H9 (cell line): ENCODE measurements at places on chromosomes 4 and X.

DNA sequence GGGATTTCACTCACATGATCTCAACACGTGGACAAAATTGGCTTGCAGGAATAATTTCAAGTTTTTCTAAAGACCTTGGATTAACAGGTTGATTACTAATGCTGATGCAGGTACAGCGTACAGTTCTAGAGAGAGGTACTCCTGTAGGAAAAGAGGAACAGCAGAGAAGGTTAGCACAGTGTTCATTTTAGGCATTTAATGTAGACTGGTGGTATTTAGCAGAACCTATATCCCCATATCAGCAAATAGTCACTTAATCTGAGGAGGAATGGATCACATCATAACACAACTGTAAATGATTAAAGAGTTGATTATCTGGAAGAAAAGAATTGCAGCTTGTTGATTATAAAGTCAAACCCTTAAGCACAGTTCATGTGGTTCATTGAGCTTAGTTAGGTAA lies 620 bp downstream of the CXCL10 start:
- no peak overlapping the region for H3K4me3 ChIP-seq
- no peaks in the 10 kb centered on the region for H3K36me3 ChIP-seq
- H3K27ac ChIP-seq: no peak overlapping the region
- H3K4me1 ChIP-seq: no peaks in the 10 kb centered on the region

- DNase-seq: no peak
- H3K4me1 ChIP-seq: peaks cover 3% of the 10 kb centered on the region; the same call in 1 of the 2 replicates
- H3K4me3 ChIP-seq: no peak overlapping the region
- H3K27ac ChIP-seq: no peak overlapping the region
Measured at GRCh38 chr4:13794819-13795565, 167.5 kb upstream of the BOD1L1 start.

GRCh38 chrX:57951666-57952319 lies 41.5 kb upstream of the ZXDA start:
- no peak overlapping the region for H3K27ac ChIP-seq
- no peaks in the 10 kb centered on the region for H3K4me1 ChIP-seq
- DNase-seq: no peak
- H3K27me3 ChIP-seq: no peaks in the 10 kb centered on the region

GRCh38 chr4:165378745-165379677 lies at the start of gene CPE:
TSS of gene CPE (plus strand) at chr4:165379008. CDS start at chr4:165379222, 214 bp downstream.
- H3K27me3 ChIP-seq: peaks cover 4% of the 10 kb centered on the region; the same call in 1 of the 2 replicates
- peak; percentile 68 for DNase-seq
- peak within 1 kb of the TSS; percentile 82 for H3K4me3 ChIP-seq
- H3K4me1 ChIP-seq: no peaks in the 10 kb centered on the region; the same call in 1 of the 2 replicates

GRCh38 chr4:165972747-165973146 lies 99.7 kb downstream of the TLL1 start:
- DNase-seq: no peak
- no peak overlapping the region for H3K4me3 ChIP-seq
- H3K27me3 ChIP-seq: no peaks in the 10 kb centered on the region
- no peaks in the 10 kb centered on the region for H3K4me1 ChIP-seq
- no peaks in the 10 kb centered on the region; the same call in 2 of the 3 replicates for H3K36me3 ChIP-seq

DNA sequence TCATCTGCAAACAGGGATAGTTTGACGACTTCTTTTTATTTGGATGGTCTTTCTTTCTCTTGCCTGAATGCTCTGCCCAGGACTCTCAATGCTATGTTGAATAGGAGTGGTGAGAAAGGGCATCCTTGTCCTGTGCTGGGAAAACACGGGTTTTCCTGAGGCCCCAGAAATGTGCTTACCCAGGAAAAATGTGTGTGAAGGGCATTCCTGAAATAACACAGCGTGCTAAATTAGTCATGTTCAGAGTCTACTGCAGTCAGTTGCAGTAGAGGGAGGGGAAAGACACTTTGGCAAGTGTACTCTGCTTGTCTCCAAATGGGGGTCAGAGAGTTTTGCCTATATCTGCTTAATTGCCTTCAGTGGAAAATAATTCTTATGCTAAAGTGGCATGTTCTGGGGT lies 153.9 kb downstream of the CCNG2 start:
- no peak overlapping the region for H3K27ac ChIP-seq
- H3K36me3 ChIP-seq: no peaks in the 10 kb centered on the region
- H3K4me3 ChIP-seq: no peak overlapping the region
- H3K27me3 ChIP-seq: no peaks in the 10 kb centered on the region
- no peak for DNase-seq

- peak; percentile 46 for DNase-seq
- H3K36me3 ChIP-seq: peaks cover 20% of the 10 kb centered on the region
- H3K4me1 ChIP-seq: no peaks in the 10 kb centered on the region
- H3K4me3 ChIP-seq: no peak overlapping the region
- no peak overlapping the region for H3K27ac ChIP-seq
Measured at GRCh38 chr4:25223802-25224375, 9.9 kb upstream of the PI4K2B start.

DNA sequence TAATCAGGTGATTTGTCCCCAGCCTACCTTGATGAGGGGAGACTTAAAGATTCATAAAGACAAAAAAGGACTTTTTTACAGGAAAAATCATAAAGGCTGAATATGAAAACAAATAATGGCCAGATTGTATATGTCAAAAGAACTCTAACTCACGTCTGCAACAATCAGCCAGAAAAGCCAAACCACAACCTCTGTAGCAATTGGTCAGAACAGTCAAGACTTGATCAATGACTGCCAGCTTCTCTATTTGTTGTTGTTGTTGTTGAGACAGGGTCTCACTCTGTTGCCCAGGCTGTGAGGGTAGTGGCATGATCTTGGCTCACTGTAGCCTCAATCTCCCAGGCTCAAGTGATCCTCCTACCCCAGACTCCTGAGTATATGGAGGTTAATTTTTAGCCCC lies 35.9 kb upstream of the PPA2 start:
- no peak overlapping the region for H3K4me3 ChIP-seq
- no peak overlapping the region for H3K27ac ChIP-seq
- no peaks in the 10 kb centered on the region for H3K27me3 ChIP-seq
- no peaks in the 10 kb centered on the region for H3K36me3 ChIP-seq
- H3K4me1 ChIP-seq: no peaks in the 10 kb centered on the region
- DNase-seq: no peak
